Smooth muscle cell of the umbilical artery (primary cell): ENCODE measurements at places on chromosomes 16 and 17. TPM values are rescaled to one million over a fixed set of nuclear protein-coding genes. Genes with fewer than 3 reads are reported as not detected.

Gene NOXO1
- under 0.01 and 0.28 TPM in 2 replicates for total RNA-seq

Gene CCDC200
- total RNA-seq = not detected in 2 replicates

Gene RNF157
- total RNA-seq = 0.05 and 1.8 TPM in 2 replicates

Gene ELMO3
- 0.30 and 0.42 TPM in 2 replicates for total RNA-seq

Gene TAC4
- total RNA-seq = not detected in 2 replicates

Gene DDX28
- 7.3 and 8.3 TPM in 2 replicates for total RNA-seq

Gene C16orf92
- total RNA-seq = not detected in 2 replicates

Gene NTN3
- 0.59 and 1.9 TPM in 2 replicates for total RNA-seq

Gene KRT13
- 0.30 and 0.46 TPM in 2 replicates for total RNA-seq

Gene ABCA9
- total RNA-seq = 1.8 TPM in 2 replicates

Gene CDH1
- under 0.01 and 0.28 TPM in 2 replicates for total RNA-seq

Gene ACAP1
- 0.09 and 4.8 TPM in 2 replicates for total RNA-seq

Gene KRT31
- total RNA-seq = not detected in 2 replicates

Gene CCDC102A
- 15.6 and 15.7 TPM in 2 replicates for total RNA-seq

Gene TEKT5
- not detected in 2 replicates for total RNA-seq
